ENCODE measurements at places on chromosomes 5 and 9.

GRCh38 chr9:89001917-89002540 lies 10.8 kb downstream of the S1PR3 start:
- DNase-seq: no peak

- DNase-seq: no peak
Observed at GRCh38 chr9:97491216-97491999, 10.1 kb upstream of the TMOD1 start.

- DNase-seq: no peak
Observed at GRCh38 chr5:115962239-115962564, at the start of gene LVRN. Gene LVRN, plus strand, starts transcription at chr5:115962475. Its CDS starts 143 bp downstream, at chr5:115962618.

DNA sequence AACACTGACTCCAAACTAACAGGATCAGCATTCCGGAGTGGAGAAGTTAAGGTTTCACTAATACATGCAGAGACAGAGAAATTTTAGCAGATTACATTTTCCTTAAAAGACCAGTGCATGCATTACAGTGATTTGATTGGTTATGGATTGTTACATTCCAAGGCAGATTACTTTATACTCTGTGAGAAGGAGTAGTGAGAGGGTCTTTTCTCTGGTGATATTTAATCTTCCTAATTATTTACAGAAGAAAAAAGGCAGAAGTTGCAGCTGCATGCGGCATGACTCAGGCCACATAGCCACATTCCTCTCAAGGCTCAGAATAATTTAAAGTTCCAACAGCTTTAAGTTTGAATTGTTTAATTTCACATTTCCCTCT lies 53.0 kb upstream of the PDZD2 start:
- DNase-seq: no peak

- DNase-seq: no peak
Observed at GRCh38 chr9:37923118-37923795, 19.3 kb upstream of the SLC25A51 start.

DNA sequence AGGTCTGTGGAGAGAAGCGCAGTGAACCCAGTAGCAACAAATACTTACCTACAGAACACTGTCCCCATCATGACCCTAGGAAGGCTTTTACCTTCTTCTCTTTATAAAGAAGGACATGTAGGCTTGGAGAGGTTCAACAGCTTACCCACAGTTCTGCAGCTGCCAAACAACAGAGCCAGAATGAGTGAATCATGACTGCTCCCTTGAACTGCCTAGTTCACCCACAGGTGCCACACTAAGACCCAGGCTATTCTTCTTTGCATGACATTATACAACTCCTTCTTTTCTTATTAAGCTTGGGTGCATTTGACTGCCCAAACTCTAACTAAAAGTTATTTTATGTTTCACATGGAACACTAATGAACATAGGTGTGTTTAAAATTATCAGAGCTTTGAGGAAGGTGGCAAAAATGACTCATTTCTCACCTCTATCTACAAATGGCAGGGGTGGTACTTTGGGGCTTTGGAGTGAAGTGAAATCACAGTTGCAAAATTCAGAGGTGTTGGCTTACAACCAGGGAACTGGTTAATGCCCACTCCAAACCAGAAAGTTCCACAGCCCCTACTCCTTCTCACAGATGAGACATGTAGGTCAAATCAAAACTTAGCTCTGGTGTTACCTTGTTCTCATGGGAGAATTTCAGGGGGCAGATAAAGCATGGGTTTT lies 201.6 kb downstream of the SEMA6A start:
- DNase-seq: no peak

DNA sequence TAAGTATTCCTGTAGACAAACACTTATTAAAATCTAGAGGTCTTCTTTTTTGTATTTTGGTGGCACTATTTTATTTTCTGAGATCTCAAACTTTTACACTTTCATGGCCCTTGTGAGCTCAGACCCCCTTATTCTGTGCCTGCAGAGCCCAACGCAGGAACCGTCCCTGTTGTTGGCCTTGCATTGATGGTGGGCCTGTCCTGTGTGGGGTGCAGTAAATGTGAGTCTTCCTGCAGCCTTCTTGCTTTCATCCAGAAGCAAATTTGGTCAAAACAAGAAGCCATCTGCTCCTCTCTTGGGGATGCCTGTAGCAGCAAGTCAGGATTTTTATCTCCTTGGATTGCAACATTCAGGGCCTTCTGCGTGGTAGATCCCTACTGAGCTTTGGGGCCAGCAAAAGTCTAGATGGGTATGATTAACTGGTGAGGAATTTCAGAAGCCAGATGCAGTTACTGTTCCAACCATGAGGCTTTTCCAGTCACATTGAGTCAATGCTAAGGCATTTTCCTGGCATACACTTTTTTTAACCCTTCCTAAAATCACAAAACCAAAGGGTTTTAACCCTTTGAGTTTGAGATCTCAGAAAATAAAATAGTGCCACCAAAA lies 31.7 kb downstream of the BASP1 start:
- DNase-seq: no peak

DNA sequence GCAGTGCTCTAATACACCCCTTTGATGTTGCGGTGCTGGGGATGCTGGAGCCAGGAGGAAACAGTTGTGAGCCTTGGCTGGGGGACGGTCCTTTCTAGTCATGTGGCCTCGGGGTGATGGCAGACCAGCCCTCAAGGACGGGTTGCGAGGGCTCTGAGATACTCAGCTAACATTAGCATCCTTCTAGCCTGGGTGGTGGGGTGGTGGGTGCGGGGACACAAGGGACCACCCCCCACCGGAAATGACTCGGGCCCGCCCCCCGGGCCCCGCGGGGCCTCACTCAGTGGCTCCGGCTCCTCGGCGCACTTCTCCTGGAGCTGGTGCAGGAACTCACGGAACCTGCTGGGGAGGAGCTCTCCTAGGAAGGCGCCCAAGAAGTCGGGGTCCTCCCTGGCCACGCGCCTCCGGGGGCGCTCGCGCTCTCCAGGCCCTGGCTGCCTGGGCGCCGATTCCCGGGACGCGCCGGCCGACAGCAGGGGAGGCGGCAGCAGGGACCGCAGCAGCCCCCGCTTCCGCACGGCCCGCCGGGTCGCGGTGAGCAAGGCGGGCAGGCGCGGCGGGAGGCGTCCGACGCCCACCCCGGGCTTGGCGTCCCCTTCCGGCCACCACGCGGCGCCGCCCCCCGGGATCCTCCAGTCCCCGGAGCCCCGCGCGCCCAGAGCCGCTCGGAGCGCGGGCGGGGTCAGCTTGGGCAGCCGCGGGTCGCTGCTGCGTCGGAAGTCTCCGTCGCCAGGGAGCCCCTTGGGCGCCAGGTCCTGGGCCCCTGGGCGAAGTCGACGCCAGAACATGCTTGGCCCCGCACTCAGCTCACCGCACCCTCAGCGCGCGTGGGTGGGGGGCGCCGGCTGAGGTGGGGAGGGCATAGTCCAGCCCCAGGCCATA lies 873 bp downstream of the C9orf50 start:
- no peak for DNase-seq

- no peak for DNase-seq
Observed at GRCh38 chr9:129576546-129577543, 44.1 kb downstream of the C9orf50 start.

GRCh38 chr9:2059274-2059929 lies 44.3 kb downstream of the SMARCA2 start:
- no peak for DNase-seq

DNA sequence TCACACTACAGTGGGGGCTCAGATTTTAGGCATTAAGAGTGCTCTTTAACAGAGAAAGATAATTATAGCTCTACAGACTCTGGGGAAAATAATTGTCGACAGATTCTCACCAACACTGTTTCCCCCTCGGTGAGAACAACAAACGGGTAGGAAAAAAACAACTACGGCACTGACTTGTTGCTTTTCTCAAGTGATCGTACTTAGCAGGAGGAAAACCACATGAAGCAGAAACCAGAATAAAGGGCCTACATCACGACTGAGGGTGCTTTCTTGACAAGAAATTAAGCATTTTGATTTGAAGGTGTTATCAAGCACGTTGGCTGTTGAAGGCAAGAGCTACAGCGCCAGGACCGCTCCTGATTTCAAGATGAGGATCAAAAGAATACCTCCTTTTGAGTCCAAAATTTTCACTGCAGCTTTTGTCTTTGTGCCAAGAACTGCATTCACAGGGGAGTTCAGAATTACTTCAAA lies 27.2 kb upstream of the CER1 start:
- DNase-seq: no peak

GRCh38 chr5:123476731-123477130 lies 35.2 kb upstream of the CSNK1G3 start:
- DNase-seq: no peak

GRCh38 chr5:141632650-141633049 lies 4.0 kb downstream of the HDAC3 start:
- DNase-seq: no peak

DNA sequence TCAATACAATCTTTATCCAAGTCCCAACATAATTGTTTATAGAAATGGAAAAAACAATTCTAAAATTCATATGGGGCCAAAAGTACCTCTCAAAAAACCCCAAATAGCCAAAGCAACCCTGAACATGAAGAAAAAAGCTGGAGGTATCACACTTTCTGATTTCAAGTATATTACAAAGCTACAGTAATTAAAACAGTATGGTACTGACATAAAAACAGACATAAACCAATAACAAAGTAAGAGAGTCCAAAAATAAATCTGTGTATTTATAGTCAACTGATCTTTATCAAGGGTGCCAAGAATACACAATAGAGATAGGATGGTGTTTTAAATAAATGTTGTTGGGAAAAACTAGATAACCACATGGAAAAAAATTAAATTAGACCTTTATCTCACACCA lies 13.6 kb upstream of the GOLPH3 start:
- no peak for DNase-seq

DNA sequence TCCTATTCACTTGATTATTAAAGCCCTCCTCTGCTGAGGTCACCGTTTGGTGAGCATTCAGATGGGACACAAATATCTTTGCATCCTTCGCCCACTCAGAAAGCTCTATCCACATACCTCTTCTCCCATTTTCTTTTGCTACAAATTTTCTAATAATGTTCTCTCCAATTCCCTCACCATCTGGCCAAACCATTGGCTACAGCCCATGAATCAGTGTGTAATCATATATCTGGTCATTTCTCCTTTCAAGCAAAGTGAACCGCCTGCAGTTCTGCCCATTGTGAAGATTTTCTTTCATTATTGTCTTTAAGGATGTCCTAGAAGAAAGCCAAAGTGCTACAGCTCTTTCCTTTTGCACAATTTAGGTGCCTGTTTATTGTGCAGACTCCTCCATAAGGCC lies 54.2 kb upstream of the DAPK1 start:
- no peak for DNase-seq

DNA sequence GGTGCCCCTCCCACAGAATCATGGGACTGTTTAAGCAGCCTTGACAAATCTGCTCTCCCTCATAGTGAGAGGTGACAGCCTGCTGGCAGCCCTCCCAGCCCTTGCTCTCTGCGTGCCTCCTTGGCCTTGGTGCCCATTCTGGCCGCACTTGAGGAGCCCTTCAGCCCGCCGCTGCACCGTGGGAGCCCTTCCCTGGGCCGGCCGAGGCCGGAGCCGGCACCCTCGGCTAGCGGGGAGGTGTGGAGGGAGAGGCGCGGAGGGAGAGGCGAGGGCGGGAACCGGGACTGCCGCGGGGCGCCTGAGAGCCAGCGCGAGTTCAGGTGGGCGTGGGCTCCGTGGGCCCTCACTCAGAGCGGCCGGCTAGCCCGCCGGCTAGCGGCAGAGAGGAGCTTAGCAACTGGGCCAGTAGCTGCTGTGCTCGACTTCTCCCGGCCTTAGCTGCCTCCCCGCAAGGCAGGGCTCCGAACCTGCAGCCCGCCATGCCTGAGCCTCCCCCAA lies 125.9 kb upstream of the MYO10 start:
- no peak for DNase-seq

DNA sequence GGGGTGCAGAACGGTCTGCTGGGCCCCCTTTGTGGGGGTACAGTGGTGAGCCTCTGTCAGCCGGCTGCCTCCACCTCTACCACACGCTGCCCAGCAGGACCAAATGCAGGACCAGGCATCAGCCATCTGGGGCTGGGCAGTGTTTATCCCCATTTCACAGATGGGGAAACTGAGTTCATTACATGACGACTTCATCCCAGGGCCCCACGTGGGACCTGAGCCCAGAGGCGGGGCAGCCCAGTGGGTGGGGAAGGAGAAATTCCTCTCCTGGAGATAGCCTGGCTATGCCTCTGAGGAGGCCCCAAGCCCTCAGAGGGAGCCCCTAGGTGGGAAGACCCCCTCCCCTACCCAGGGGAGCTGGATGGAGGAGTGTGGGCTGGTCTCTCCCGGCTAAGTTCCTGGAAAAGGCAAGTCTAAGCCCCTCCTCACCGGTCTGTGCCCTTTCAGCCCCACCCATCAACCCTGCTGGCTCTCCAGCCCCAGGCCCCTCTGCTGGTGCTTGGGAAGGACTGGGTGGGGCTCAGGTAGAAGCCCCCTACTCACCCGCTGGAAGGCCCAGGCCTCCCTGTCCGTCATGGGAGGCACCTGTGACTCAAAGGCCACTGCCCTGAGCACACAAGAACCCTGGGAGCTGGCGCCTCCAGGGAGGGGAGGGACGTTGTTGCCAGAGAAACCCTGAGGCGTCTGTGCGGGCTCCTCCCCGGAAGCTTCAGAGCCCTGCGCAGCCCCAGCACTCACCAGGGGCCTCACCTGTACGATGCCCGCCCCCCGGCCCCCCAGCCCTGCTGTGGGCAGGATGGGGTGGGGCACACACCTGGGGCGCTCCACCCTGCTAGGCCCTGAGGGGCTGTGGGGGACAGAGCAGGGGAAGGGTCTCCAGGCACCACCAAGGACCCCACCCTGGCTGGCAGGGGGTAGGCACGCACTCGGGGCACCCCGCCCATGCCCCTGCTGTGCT lies 7.4 kb upstream of the CCDC187 start:
- DNase-seq: no peak

GRCh38 chr5:167375125-167375524 lies 916.3 kb upstream of the WWC1 start:
- DNase-seq: no peak

GRCh38 chr9:125993466-125993865 lies 246.3 kb downstream of the PBX3 start:
- DNase-seq: no peak

- DNase-seq: no peak
Observed at GRCh38 chr5:43634621-43635020, 31.6 kb downstream of the NNT start.

GRCh38 chr9:134181648-134182034 lies 17.3 kb upstream of the RNU6ATAC start:
- DNase-seq: no peak

- no peak for DNase-seq
Observed at GRCh38 chr9:96491079-96491879, 41.3 kb downstream of the HABP4 start.

DNA sequence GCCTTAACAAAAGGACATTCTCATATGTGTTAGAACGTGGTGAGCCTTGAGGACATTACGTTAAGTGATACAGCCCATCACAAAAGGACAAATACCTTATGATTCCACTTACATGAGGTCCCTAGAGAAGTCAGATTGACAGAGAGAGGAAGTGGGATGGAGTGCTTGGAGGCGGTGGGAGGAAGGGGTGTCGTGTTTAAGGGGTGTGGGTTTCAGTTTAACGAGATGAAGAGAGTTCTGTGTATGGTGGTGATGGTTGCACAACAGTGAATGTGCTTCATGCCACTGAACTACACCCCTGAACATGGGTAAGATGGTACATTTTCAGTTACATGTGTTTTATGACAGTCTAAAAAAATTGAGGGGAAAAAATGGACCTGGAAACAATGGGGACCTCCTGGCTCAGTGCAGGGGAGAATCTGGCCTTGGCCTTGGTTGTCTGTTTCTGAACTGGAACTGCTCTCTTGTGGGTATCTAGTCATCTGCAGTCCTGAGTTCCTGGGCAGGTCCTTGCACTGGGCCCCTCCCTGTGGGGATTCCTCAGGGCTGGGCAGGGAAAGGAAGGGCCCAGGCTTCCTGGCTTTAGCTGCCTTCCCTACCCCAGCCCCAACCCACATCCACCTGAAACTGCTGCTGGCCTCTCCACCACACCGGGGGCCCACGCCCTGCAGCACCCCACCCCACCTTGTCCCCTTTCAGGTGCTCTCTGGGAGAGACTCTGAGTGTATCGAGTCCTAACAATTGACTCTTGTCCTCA lies 17.8 kb downstream of the LRRC8A start:
- DNase-seq: no peak
